NCI-H524 (cell line): ENCODE measurements at places on chromosomes 4 and X.

DNA sequence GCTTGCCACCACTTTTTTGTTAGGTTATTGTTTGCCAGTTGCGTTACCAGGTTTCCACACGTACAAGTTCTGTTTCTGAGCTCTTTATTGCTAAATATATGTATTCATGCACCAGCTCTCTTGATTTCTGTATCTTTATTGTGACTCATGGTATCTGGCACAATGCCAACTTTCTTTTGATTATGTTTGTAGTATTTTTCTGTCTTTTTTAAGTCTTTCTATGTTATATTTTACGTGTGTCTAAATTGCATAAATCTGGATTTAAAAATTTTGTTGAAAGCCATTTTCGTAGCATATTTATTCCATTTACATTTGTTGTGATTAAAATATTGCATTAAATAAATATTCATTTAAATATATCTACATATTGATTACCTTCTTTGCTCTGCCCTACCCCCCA is 73.8 kb downstream of the KDM6A start:
- DNase-seq, result no peak

DNA sequence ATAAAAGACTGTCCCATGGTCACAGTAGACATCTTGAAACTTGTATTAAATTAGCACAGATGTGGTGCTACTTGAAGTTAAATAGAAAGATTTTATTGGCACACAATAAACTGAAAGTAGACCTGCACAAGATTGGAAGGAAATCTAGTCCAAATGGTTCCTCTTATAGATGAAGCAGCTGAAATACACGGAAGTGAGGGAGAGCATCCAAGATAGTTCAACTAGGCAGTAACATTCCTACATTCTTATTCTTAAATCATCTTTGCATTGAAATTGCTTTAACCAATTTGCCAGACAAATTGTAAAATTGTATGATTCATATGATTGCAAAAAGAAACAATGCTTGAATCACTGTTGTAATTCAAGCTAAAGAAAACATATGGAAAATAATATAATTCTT is 87.6 kb upstream of the VCX3B start:
- DNase-seq, result no peak

GRCh38 chr4:112519689-112520597 is 4.0 kb upstream of the NEUROG2 start:
- DNase-seq, result no peak

- no peak for DNase-seq
These were observed 102.1 kb downstream of the ITIH6 start for GRCh38 chrX:54695816-54696487.
